ENCODE measurements at places on chromosomes 1 and 21. TPM values are rescaled to one million over a fixed set of nuclear protein-coding genes. Genes with fewer than 3 reads are reported as not detected.
A peak's percentile ranks its signal among the peaks of the same experiment; 100 is the strongest.

MTARC1 gene
- total RNA-seq: 9.6 TPM

DNA sequence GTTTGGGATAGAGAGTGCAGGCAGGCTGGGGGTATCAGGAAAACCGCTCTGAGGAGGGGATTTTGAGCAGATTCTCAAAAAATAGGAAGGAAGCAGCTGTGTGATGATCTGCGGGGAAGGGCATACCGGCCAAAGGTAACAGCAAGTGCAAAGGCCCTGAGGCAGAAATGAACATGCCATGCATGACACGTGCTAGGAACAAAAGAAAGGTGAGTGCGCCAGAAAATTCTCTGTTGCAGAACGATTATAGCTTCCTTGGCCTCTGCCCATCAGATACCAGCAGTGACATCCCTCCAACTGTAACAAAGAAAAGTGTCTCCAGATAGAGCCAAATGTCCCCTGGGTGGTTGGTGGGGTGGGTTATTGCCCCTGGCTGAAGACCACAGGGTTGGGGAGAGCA is 37.0 kb upstream of the FAM131C start:
- no peak for DNase-seq

SIM2 gene
- total RNA-seq: not detected

DNA sequence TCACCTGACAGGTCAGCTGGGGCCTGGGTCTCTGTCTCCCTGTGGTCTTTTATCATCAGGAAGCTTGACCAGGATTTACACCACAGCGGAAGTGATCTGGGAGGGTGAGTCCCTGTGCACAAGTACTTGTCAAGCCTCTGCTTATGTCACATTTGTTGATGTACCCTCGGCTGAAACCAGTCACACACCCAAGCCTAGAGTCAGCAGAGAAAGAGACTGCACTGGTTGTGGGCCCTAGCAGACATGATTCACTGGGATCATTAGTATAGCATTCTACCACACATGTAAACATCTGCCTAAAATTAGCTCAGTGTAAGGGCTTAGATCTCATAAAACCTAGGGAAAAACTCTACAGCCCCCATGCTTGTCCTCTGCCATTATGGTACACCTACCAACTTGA is 79.3 kb upstream of the LAMC2 start:
- DNase-seq: no peak

FCRL4 gene
- not detected for total RNA-seq

DNA sequence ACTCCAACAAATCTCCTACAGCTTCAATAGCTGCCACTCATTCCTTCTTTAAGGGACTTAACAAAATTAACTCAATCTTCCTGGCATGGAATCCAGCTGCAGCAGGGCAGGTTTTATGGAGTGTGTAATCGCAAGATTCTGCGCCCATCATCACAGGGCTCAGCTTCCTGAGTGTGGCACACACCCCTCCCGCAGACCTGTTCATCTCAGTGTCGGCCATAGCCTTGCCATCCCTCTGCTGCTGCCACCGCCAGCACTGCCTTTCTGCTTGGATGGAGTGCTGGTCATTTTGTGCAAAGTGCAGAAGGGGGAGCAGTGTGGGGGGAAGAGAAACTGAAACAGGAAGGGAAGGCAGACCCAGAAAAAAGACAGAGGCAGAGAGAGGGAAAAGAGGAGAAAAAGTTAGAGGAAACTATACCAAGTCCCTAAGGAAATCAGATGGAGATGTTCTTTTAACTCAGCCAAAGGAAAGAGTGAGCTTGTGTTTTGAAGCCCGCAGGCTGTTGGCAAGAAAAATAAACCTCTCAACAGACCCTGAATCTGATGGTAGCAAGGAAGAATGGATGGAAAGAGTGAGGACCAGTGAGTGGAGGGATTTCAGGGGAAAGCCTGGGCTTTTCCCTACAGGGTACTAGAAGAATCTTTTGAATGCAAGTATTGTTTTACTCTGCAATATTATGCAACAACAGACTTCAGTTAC is 324.2 kb downstream of the SEC16B start:
- no peak for DNase-seq

GRCh38 chr21:46062471-46063211 is 35.3 kb upstream of the COL6A2 start:
- peak; percentile 83 for DNase-seq

EPB41 gene
- total RNA-seq: 39.8 TPM

DNA sequence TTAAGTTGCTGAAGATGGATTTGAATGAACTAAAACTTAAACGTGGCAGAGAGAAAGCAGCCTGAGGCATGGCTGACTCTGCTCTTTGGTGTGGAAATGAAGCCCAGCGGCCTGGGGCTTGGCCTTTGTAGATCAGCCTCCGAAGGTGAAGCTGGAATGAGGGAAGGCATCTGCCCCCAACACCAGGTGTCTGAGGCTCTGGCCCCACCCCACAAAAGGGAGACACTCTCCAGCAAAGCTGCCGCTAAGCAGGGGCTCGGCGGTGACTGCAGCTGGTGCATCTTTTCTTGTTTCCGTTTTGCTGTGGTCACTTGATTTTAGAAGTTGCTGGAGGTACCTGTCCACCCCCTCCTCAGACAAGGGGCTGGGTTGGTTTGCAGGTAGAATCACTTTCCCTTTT is 38.2 kb upstream of the NID1 start:
- DNase-seq: no peak

GRCh38 chr1:109808703-109809102 is 45.0 kb upstream of the EPS8L3 start:
- no peak for DNase-seq

DNA sequence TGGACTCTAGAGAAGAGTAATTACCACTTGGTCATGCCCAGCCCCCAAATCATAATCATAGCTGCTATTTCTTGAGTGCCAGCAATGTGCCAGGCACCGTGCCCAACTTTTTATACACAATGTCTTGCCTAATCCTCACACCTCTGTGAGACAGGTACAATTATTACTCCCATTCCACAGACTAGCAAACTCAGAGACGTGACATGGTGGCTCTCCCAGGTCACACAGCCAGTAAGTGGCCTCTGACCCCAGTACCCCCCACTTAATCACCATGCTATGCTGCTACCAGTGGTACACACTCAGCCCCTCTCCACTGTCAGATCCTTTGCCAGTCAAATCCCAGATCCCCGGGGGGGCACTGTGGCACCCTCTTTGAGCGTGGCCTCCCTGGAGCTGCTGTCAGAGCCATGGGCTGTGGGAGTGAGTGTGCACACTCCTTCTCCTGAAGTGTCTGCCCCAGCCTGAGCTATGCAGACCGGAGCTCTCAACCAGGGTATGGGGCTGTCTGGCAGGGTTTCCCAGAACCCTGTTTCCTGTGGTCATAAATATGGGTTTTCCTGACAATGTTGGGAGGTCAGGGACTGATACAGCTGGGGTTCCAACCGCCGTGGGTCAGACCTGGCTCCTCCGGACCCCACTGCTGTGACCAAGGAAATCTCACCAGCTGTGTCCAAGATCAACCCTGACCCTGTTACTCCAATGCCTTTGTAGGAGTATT is 51.8 kb downstream of the LACTBL1 start:
- no peak for DNase-seq

LCE1A gene
- not detected for total RNA-seq
